DMS79 (cell line): ENCODE measurements at places on chromosomes 4 and X.

- DNase-seq, result no peak
Measured at GRCh38 chrX:65783746-65784145, 116.3 kb downstream of the MSN start.

DNA sequence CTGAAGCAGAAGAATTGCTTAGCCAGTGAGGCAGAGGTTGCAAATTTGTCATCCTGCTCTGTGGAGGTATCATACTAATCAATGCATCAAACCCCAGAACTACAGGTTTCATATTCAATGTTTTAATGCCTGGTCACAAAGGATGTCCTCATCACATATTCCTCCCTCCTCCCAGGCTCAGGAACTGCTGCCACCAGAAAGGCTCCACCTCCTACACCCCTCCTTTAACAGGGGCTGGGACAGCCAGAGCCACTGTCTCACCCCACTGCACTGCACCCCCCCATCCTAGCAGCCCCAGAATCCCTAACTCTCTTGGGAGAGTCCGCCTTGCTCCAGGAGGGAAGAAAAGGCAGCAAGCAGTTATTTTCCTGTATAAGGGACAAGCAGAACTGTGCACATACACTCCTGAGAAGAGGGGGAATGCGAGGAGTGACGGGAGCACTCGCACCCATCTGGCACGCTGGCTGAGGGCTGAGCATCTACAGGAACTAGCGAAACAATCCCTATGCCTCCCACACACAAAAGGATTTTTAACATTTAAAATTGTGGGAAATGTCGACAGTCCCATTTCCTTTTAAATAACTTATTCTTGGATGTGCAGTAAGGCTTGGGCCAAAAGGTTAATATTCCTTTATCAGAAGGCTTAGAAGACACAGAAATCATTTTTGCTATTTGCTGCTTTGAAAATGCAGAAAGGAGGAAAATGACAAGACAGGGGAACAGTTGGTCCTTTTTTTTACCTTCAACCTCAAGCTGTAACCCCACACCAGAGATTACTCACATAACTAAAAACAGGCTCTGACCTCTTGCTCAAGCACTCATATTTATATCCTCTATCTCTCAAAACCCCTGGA lies 27.8 kb downstream of the CD99L2 start:
- no peak for DNase-seq

DNA sequence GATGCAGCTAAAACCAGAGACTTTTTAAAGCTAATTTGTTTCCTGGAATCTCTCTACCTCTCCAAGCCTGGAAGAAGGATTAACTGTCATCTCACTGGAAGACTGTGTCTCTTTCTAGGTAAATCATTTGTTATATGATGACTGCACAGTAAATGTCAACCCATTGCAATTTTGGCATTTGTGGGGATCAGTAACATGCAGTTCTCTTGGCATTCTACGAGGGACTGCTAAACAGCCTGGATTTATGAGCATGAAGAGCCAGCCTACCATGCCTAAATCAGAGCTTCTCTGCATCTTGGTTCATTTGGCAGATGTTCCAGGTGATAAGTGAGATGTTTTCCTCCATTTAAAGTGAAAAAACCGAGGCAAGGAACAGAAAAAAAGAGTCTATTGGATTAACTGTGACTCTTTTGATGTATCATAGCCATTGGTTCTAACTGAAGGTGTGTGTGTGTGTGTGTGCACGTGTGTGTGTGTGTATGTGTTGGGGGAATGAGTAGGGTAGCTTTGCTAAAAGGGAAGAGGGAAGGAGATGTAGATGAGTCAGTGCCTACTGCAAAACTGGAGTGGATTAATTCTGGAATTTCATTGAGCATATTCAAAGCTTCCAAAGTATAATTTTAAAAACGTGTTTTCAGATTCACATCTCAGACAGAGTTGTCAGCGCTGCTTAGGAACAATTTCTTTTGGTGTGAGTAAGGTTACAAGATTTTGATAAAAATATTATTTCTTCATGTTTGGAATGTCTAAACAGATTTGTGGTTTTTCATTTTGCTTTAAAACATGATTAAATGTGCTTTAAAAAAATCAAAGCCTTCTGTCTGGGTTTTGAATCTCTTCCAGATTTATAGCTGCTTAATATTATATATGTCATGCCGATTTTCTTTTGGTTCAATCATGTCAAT lies 123.2 kb upstream of the LNX1 start:
- no peak for DNase-seq

DNA sequence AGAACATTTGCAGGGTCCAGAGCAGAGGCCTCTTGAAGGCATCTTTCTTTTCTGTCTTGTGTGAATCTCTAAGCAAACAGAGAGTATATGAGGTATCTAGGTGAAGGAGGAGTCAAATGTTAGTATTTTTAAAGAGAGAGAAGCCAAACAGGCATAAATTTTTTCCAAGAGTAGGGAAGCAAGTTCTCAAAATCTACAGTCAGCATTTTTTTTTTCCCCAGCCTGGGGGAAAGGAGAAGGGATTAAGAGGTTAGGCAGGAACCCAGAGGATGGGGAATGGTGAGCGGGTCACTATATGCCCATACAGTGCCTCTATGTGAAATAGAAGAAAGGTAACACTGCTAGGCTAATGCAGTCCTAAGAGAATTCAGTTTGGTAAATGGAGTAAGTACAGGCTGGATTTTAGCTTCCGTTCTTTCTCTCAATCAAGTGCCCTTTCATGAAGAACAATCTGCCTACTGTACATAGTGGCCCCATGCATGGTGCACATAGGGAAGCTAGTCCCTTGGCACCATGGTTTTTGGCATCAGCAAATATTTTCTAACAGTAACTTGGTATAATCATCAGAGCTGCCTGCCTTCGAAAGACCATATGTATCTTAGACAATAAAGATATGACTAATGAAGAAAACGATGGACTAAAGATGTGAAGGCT lies 163.1 kb upstream of the MAB21L2 start:
- no peak for DNase-seq

DNA sequence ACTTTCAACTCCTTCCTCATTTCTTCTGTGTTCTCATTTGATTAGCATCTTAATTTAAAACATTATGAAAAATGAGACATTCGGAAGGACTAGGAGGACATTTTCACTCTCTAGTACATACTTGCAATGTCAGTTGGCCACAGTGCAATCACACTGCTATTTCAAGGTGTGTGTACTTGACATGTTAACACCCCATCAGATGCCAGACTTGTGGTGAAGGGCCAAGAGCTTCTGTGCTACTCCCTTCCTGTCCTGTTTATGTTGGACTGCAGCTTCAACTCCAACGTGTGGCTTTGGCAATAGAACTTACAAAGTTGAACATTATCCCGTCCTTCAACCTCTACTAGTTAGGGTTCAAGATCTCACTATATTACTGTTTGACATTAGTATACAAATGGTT lies 221.0 kb downstream of the PALLD start:
- no peak for DNase-seq

- no peak for DNase-seq
Measured at GRCh38 chr4:40316333-40316781, 18.8 kb upstream of the CHRNA9 start.

GRCh38 chr4:184762100-184762499 lies 28.2 kb upstream of the CENPU start:
- DNase-seq, result no peak

GRCh38 chr4:142778430-142778829 lies 67.7 kb downstream of the INPP4B start:
- DNase-seq, result no peak

DNA sequence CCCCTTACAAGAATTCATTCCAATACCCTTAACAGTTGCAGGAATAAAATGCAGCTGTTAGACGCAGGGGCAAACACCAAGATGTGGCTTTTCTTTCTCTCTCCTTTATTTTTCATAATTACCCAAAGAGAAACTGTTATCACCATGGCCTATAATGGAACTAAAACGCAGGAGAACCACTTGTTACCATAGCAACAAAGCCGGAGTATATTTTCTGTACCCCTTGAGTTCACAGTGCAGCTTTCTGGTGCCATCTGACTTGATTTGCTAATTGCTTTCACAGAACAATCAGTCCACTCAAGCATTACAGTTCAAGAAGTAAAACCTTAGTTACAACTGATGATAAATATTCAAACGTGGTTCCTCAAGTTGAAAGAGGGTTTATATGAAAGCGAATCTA lies 157.9 kb downstream of the AMELX start:
- DNase-seq, result no peak

GRCh38 chr4:1492142-1492457 lies 85.9 kb upstream of the NKX1-1 start:
- DNase-seq, result no peak

DNA sequence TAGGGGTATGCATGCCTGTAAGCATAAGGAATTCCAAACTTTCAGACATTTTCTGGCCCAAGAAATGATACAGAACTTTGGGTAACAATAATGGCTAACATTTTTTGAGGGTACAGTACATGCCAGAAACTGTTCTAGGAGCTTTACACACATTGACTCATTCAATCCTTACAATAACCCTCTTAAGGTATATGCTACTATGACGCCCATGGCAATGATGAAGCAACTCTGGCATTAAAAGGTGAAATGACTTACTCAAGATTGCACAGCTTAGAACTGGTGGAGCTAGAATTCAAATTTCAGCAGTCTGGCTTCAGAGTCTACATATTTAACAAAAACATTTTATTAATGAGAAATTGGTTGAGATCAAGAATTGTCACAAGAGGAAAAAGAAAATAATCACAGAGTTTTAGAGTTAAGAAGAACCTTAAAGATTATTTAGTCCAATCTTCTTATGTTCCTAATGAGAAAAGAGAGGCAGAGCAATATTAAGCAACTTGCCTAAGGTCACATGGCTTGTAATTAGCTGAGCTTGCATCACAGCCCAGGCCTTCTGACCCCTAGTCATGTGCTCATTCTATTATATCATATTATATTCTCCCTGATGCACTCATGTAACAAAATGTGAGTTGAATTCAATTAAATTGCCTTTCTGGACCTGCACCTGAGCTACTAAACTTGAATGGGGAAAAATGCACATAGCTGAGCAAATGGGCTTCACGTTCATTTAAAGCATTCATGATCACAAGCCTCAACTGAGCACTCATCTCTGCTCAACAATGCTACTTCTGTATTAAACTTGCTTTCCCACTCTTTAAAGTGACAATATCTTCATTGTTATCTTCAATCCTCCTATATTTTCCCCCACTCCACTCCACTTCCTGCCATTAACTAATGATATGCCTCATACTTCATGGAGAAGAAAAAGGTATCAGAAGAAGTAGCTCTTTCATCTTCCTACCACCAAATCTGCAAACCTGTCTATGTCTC lies 73.2 kb downstream of the ENOX2 start:
- no peak for DNase-seq

- DNase-seq, result no peak
Measured at GRCh38 chrX:126338916-126339315, 172.8 kb upstream of the DCAF12L2 start.

DNA sequence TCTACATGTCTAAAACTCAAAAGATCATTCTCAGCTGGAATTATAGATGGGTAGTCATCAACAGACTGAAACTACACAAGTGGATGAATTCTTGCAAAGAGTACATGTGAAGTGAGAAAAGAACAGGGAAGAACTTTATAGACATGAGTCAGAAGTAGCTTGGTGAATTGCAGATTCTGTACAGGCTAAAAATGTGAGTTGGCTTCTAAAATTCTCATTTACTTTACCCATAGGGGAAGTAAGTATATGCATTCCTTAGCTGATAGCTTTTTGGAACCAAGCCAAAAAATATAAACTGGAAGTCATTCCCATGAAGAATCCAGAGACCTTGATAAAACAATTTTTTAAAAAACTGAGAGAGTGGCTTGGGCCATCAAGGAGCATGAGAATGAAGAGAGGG lies 584.2 kb upstream of the FTHL17 start:
- DNase-seq, result no peak

DNA sequence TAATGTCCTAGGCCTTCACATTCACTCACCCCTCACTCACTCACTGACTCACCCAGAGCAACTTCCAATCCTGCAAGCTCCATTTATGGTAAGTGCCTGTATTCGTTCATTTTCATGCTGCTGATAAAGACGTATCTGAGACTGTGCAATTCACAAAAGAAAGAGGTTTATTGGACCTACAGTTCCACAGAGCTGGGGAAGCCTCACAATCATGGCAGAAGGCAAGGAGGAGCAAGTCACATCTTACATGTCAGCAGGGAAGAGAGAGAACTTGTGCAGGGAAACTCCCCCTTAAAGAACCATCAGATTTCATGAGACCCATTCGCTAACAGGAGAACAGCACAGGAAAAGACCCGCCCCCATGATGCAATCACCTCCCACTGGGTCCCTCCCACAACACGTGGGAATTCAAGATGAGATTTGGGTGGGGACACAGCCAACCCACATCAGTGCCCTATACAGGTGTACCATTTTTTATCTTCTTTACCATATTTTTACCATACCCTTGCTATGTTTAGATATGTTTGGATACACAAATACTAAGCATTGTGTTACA lies 18.2 kb upstream of the TLR1 start:
- no peak for DNase-seq

DNA sequence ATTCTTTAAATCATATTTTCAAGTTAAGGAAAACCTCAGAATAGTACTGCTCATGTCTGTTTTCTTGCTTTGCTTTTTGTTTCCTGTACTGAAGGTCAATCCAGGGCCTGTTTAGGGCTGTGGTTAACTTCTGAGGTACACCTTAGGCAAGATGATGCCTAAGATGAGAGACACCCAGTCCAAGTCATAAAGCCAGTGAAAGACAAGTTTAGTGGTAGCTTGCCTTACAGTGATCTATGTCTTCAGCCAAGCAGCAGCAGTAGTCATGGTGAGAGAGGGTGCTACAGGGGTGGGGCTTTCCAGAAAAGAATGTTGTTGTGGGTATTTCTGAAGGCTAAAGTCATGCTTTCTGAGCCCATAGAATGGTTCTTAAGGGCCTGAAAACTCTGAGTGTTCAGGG lies 173.7 kb downstream of the VSIG4 start:
- DNase-seq, result no peak

DNA sequence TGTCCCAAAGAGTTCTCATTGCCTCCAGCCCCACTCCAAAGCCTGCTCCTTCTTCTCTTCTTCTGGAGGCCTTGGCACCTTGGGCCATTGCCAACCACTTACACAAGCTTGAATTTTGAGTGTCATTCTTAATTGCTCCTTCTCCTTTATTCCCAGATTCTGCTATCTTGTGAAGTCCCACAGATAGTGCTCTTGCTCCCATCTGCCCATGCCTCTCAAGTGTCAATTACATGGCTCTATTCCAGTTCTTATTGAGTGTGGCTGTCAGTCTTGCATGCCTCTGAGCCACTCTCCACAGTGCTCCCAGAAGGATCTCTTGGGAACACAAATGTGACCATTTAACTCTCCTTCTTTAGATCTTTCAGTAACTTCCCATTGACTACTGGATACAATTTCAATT lies 117.3 kb upstream of the SFRP2 start:
- no peak for DNase-seq

DNA sequence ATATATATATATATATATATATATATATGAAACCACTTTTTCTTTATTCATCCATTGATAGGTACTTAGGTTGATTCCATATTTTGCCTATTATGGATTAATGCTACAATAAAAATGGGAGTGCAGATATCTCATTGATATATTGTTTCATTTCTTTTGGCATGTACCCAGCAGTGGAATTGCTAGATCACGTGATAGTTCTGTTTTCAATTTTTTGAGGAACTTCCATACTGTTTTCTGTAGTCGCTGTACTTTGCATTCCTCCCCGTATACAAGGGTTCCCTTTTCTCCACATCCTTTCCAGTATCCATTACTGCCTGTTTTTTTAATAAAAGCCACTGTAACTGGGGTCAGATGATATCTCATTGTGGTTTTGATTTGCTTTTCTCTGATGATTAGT lies 124.6 kb downstream of the GABRB1 start:
- no peak for DNase-seq
